NCI-H345 (cell line): ENCODE measurements at places on chromosomes 3 and 15.

DNA sequence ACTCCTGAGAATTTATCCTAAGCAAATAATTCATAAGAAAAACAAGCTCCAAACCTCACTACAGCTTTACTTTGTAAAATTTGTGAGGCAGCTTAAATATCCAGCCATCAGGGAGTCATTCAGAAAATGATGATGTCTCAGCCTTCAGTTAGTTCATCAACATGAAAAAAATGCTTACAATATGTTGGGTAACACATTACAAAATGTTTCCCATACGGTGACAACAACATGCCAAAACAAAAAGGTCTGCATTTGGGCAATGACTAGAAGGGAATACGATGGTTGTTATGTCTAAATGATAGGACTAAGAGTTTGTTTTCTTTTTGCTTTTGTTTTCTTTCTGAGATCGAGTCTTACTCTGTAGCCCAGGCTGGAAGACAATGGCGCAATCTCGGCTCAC lies 47.0 kb upstream of the CFAP161 start:
- no peak for DNase-seq

DNA sequence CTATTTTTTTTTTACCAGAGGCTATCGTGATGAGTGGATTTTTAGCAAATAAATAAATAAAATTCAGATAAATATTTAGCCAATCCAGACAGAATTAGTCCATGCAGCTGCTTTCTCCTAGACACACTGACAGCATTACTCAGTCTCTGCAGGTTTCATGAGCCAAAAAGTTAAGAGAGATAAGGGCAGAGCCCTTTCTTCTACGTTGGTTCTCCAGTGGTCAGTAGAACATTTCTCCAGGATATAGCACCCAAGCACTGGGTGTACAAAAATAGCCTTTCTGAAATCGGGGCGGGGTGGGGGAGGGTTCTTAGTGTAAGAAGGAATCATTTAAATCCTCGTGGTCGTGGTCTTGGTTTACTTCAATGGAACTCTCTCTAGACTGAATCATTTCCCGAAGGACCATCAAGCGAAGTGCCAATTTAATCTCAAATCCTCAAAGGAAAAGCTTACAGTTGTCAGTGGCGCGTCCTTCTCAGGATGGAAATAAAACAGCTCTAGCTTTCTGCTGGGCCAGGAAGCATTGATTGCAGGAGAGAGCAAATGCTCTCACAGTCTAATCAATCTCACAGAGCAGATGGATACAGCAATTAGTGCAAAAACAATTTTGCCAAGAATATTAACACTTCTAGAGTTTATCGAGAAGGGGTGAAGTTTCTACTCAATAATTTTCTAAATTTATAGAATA lies 86.2 kb downstream of the SATB1 start:
- DNase-seq = no peak

DNA sequence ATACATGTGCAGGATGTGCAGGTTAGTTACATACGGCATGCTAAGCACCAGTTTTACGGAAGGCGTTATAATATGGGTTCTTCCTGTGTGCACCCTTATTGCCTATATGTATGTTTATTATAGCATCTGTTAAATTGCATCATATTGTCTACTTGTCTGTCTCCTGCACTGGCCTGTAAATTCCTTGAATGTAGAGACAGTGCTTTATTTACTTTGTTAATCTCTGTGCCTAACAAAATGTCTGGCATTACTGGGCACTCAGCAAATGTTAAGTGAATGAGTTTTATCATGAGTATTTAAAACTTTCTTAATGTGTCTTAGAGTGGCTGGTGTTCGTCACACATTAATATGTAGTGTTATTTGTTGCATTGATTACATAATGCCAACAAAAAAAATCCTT lies 23.8 kb downstream of the MGA start:
- no peak for DNase-seq

DNA sequence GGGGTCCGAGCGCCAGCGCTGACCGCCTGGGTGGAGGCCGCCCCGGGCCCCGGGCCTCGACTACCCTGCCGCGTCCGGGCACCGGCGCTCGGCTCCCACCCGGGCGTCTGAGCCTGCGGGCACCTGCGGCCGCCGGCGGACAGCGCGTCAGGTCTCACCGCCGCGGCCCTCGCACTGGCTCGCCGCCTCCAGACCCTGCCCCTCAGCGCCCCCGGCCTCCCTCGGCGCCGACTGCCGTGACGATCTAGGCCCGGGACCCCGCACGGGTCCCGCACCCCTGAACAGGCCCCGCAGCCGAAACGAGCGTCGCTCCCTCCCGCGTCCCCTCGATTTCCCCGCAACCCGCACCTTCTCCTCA lies 297 bp downstream of the PRC1 start:
- no peak for DNase-seq

DNA sequence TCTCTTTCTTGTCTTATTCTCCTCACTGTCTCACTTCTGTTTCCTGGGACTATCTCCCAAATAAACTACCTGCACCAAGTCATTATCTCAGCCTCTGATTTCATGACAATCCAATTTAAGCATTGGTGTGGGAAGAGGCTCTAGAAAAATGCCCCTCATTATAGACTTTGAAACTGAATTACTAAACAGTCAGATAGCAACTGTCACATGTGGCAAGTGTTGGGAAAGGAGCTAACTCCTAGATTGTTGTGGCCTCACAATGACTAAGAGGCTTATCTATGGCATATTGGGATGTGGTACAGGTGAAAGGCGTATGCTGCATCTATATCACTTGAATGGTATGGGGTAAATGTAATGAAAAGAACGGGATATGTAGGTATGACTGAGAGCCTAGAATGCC lies 103.5 kb upstream of the CCDC54 start:
- no peak for DNase-seq

DNA sequence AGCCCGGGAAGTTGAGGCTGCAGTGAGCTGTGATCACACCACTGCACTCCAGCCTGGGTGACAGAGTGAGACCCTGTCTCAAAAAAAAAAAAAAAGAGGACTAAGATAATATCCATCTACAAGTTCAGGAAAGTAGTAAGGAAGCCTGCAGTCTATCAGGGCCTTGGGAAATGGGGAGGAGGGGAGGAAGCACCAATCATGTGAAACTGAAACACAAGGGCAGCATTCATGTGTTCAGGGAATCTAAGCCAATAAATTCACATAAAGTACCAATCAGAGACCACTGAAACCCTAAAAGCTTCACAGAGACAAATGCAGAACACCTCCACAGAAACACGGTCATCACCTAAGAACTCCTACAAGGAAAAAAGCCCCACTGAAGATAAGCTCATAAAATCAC lies 22.9 kb upstream of the HHATL start:
- no peak for DNase-seq

DNA sequence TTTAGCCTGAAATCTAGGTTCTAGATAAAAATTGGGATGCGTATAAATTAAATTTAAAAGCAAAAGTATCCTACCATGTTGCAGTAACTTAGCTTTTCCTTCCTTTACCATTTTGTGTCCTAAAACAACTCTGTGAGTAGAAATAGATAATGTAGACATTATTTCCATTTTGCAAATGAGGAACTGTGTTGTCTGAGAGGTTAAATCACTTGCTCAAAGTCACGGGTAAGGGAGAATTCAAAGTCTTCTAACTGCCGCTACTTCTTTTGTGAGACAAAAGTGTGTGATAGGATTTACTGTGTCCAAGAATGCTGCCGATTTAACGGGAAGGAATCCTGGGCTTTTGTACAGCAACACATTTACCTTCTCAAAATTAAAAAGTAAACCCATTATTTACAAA lies 40.7 kb downstream of the MYO1E start:
- DNase-seq = no peak

- no peak for DNase-seq
These were observed 84.4 kb upstream of the MEX3B start for GRCh38 chr15:82130248-82130647.

DNA sequence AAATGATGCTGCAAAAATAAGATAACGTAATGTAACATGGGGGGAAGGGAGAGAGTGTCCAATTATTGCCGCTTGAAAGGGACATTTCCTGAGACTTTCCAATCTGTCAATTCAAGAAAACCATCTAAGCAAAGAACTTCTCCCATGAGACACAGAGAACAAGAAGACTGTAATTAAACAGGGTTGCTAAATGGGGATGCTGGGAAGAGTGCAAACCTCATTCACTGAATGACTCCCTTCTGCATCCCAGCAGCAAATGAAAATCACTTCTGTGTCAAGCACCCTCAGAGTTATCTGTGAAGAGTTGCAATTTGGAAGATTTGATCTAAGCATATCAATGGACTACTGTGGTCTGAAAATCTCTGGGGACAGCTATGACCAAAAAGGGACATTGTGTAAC lies 3.6 kb downstream of the RFT1 start:
- no peak for DNase-seq

DNA sequence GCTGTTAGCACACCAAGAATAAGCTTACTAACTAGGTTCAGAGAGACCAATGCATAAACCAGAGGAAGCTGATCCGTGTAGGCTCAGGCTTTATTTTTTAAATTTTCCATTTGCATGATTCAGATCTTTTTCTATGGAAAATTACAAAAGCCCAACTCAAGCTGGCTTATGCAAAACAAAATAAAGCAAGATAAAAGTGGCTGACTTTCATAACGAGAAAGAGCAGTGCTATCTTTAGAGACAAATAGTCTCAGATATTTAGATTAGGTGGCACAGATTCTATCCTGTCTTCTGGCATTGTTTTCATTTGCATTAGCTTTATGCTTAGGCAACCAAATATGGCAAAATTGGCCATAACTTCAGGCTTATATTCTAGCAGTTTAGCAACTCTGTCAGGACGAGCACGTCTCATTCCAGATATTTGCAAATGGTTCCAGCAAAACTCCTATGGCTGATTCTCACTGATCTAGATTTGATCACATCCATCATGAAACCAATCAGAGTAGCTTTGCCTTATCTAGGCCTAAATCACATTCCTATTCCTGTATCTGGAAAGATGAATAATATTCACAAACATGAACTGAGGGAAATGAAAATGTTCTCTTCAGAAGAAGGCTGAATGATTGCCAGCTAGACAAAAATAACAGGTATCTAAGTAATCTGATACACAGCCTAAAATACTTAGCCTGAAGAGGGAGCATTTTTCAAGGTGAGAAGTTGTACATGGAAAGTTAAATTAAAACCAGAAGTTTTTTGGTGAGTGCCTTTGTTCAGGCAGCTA lies 216.4 kb upstream of the DPPA4 start:
- DNase-seq = no peak

DNA sequence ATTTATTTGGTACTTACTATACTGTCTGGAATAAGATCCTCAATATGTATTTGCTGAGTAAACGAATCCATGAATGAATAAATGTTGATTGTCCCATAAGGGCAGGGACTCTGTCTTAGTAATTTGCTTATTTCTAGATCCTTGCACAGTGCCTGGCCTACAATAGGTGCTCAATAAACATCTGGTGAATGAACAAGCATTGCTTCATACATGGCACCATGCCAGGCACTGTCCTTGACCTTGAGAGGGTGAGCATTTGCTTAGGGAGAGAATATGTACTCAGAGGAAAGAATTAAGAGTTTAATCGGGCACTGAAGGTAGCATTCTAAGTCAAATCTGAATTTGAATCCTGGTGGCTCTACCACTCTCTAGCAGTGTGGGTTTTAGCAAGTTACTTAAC lies 282.1 kb downstream of the THSD4 start:
- no peak for DNase-seq

GRCh38 chr3:197023241-197023997 lies 6.2 kb downstream of the MELTF start:
- DNase-seq = peak; percentile 90

DNA sequence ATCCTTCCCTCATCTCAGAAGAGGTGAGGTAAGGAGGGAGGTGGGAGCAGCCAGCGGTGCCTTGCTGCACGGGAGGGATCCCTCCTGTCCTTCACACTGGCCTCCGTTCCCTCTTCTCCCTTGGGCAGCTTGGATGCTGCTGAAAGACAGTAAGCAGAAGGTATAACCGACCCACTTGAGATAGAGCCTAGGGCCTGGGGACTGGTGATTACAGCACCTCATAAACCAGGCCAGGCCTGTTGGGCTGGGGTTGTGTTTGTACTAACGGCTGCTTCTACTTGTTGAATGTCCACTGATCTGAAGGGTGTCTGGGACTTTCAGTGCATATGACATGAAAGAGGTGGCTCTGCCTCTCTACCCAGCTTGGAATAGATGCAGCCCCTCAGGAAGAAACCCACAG lies 25.0 kb downstream of the SEMA6D start:
- DNase-seq = no peak

DNA sequence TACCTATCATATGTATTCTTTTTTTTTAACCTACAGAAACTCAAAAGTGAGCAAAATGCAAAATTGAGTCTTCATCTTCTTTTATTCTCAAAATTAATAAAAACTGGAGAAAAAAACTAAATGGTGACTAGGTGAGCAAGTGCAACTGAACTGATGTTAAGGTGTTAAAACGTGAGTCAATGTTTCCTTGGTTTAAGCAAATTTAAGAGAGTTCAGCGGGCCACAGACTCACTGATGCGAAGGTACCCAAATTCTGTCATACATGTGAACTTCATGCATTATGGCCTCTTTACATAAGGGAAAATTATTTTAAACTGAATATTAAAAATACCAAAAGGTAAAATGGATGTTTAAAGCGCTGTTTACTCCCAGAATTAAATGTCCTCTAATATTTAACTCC lies 206.6 kb downstream of the FOXP1 start:
- DNase-seq = no peak

DNA sequence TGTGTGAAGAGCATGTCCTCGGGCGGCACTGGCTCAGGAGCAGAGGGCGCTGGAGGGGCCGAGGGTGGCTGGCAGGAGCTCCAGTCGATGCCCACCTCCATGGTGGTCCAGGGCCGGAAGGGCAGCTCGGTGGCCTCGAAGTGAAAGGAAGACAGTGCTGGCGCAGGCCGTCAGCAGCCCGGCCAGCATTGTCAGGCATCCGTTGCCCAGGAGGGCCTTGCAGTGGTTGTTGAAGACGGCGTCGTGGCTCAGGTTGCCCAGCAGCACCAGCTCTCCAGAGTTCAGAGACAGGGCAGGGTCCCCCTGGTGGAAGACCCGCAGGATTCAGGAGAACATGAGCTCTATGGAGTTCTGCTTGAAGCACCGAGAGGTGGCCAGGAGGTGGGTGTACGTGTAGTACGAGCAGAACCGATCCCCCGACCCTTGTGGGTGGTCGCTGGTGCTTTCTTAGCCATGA lies 16.5 kb upstream of the SIAH2 start:
- DNase-seq = no peak

DNA sequence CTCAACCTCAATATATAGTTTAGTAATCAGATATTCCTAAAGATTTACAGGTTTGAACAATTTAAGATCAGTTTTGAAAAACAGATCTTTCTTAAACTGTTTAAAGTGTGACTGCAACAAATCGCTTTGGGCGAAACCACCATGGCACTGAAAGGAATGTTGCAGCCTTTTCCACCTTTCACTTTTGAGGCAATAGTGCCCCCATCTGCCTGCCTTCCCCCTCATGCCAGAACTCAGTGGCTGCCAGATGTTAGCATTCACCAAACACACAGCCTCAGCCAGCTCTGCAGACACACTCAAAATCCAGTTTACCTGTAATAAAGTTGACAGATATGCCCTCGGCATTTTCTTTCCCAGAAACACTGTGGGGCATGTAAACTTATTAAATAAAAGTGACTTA lies 3.3 kb downstream of the LYSMD4 start:
- no peak for DNase-seq

DNA sequence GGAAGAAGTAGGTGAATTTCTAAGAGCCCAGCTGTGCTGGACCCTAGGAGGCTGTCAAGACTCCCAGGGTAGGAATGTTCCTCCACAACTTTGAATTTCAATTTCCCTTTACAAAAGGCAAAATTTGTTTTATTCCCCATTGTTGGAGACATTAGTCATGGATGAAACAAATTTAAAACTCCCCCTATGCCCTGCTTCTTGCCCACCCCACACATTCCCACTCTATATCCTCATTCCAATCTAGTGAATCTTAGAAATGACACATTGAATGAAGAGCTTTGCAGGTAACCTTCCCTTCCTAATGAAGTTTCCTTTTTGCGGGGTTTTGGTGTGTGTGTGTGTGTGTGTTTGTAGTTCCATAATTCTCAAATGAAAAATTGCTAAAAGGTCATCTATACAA lies 72.6 kb downstream of the CCNL1 start:
- no peak for DNase-seq
